Gastrocnemius medialis (tissue), 4 donors: ENCODE measurements at places on chromosomes 5 and 9. TPM values are rescaled to one million over a fixed set of nuclear protein-coding genes. Genes with fewer than 3 reads are reported as not detected.

The IFNB1 gene
- not detected for total RNA-seq

GRCh38 chr5:107807431-107807830 is 136.7 kb upstream of the EFNA5 start:
- no peaks in the 10 kb centered on the region for H3K4me1 ChIP-seq
- H3K27me3 ChIP-seq = no peaks in the 10 kb centered on the region
- H3K27ac ChIP-seq = no peak overlapping the region
- no peak overlapping the region for H3K4me3 ChIP-seq

DNA sequence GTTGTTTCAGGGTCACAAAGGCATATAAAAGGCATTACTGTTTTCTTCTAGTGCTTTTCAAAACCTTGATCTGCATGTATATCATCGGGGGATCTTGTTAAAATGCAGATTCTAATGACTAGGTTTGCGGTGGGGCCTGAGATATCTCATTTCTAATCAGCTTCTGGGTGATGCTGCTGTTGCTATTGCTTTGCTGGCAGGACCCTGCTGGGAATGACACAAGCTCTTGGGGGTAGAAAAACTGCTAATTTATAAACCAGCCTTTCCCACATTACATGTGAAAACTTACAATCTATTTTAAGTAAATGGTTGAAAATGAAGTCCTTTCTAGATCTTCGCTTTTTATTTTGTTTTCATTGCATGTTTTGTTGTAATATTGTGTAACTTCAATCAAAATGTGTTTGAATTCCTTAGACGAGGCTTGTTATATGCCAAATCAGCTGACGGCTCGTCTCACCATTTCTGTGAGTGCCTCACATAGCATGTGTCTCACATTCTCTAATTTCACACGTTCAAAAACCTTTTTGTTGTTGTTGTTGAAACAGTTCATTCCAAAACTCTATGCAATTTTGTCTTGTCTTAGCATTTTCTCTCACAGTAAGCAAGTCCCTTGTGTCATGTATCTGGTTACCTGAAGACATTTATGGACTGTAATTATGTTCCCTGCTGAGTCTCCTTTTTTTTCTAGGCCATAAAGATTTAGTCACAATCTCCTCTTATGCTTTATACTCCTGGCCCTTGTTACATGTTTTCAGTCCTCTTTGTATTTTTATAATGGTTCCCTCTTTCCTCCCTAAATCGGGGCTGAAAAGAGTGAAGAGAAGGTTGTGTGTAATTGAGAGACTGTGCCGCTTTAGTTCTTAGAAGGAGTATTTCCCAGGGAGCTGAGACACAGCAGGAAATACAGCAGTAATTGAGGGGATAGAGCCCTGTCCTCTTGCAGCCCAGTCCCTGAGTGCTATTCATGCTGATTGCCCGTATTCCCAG is 521.0 kb upstream of the SEMA6A start:
- H3K4me3 ChIP-seq = no peak overlapping the region
- H3K36me3 ChIP-seq = no peaks in the 10 kb centered on the region
- no peak for DNase-seq
- H3K27ac ChIP-seq = no peak overlapping the region

DNA sequence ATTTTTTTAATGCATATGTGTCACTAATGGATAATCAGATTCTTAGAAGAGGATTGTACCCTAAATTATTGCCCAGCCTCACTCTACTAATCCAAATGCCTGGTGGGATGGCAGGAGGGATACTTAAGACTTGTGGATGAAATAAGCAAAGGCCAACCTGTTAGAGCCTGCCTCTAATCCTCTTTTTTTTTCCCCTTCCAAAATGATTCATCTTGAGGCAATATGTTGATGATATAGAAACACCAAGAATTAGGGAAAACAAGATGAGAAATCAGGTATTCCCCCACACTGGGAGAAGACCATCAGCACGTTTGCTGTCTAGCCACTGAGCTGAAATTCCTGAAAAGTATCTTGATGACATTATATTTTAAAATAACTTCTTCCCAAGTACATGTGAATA is 52.0 kb downstream of the RFK start:
- no peak overlapping the region for H3K4me3 ChIP-seq
- no peaks in the 10 kb centered on the region for H3K27me3 ChIP-seq
- no peaks in the 10 kb centered on the region for H3K36me3 ChIP-seq
- no peak overlapping the region for H3K27ac ChIP-seq
- no peak for DNase-seq
